ENCODE measurements at places on chromosomes 7 and 10.

DNA sequence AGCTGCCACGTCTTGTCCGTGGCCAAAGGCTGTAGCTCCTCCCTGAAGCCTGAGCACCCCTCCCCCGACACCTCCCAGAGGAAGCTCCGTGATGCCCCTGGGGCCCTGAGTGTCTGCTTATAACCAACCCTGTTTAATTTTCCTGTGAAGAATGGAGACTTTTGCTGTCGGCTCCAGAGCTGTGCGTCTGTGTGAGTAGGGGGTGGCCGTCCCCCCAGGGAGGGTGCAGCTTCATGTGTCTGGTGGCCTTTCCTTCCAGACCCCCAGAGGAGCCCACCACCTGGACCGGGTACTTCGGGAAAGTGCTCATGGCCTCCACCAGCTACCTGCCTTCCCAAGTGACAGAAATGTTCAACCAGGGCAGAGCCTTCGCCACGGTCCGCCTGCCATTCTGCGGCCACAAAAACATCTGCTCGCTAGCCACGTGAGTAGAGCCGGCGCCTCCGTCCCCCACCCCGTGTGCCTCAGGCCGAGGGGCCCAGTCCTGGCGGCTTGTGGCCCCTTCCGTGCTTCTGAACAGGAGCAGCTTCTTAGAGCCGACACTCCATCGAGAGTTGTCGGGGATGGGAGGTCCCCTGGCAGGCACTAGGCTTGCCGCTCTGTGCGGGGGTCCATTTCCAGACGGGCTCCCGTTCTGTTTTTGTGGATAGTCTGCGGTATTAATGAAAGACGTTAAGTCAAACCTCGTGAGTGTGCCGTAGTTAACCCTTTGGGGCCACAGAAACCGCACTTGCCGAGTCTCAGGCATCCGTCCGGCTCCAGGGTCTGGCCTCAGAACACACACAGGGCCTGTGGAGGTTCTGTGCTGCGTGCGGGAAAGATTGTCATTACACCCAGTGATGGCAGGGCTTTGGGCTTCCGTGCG lies 37.1 kb downstream of the WIPI2 start:
- DNase-seq: no peak

GRCh38 chr10:100129424-100129823 lies 47.8 kb upstream of the CPN1 start:
- DNase-seq: no peak

- DNase-seq: no peak
Measured at GRCh38 chr10:10811562-10811961, 206.1 kb upstream of the CELF2 start.

GRCh38 chr10:130714742-130715467 lies 578.7 kb downstream of the GLRX3 start:
- DNase-seq: no peak

- peak; percentile 13 for DNase-seq
Measured at GRCh38 chr7:123748171-123748733, 551 bp downstream of the WASL start.

GRCh38 chr7:18225067-18225466 lies 197.4 kb upstream of the PRPS1L1 start:
- DNase-seq: no peak

DNA sequence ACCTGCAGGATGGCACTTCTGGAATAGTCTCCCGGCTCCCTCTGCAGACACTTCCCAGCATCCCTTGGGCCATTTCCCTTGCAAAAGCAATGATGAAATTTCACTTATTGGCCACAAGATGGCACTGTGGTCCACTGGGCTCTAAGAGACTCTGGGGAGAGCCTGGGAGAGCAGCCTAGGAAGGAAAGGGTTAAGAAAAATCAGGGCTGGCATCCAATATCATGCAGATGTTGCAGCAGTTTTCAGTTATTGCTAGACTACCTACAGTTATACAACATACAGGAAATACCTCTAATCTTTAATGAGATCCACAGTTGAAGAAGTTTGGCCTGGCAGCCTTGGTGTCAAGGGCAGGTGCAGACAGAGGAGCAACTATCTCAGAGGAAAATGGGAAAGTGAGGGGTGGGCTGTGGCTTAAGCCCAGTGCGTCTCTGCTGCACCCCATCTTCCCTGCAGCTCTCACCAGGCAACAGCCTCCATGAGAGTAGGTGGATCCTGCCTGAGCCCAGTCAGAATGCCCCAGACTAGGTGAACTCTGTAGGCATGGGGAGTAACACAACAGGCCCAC lies 100.2 kb upstream of the PRSS58 start:
- DNase-seq: no peak

GRCh38 chr7:37015353-37016034 lies 291.2 kb upstream of the AOAH start:
- DNase-seq: no peak

DNA sequence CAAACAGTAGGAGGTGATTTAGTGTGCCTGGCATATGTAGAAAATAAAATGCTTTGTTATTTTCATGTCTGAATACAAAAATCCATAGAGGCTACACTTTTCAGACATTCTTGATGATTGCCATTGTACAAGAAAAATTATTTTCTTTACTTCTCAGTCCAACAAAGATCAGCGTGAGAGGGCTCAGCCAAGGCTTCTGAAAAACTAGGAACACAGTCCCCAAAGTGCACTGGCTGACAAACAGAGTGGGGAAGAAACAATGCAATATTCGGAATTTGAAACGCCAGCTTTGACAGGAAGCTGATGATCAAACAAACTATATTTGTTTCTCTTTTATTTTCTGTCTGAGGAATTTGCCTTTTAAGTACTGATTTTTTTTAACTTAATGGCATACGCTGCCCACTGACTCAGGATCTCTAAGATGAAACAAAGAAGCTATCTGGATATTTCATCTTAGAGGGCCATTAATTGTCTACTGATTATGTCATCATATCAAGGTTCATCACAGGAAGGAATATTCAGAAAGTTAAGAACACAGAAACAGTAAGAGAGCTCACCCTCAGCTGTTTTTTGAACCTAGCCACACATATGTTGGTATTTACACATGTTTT lies 197.0 kb upstream of the INHBA start:
- no peak for DNase-seq

GRCh38 chr7:79386688-79387422 lies 66.6 kb downstream of the MAGI2 start:
- no peak for DNase-seq

DNA sequence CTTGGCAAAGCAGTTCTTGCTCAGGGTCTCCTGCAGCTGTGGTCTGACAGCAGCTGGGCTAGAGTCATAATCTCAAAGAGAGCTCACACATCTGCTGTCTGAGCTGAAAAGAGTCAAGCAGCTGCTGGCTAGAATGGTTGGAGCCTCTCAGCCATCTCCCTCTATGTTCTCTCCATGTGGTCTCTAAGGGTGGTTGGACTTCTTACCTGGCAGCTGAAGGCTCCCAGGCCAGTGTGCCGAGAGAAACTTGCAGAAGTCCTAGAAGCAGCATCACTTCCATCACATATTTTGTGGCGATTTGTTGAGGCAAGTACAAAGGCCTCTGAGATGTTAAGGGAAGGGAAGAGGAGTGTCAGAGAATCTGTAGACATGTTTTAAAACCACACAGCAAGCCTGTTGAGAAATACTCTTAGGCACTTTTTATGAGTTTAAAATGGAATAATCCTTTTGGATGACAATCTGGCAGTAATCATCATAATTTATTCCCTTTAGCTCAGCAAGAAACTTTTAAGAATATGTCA lies 93.2 kb downstream of the REEP3 start:
- no peak for DNase-seq

- DNase-seq: no peak
Measured at GRCh38 chr7:35258868-35259522, 5.1 kb upstream of the TBX20 start.

DNA sequence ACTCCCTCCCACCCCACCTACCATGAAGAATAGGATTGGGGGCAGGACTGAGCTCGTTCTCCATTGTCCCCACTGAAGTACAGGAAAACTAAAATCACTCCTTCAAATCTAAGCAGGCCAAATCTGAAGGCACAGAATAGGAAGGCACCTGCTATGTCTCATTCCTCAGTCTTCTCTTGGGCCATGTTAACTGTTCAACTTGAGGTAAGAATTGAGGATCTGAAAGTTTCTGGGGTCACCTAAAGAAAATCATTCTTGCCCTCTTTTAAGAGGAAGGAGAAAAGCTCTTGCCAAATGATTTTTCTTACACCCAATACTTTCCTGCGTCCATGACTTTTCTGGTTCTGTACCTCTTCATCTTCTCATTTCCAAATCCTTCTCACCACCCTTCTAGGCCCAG lies 4.9 kb downstream of the CPN1 start:
- DNase-seq: no peak

GRCh38 chr10:112343056-112343806 lies 30.7 kb upstream of the ACSL5 start:
- DNase-seq: no peak

DNA sequence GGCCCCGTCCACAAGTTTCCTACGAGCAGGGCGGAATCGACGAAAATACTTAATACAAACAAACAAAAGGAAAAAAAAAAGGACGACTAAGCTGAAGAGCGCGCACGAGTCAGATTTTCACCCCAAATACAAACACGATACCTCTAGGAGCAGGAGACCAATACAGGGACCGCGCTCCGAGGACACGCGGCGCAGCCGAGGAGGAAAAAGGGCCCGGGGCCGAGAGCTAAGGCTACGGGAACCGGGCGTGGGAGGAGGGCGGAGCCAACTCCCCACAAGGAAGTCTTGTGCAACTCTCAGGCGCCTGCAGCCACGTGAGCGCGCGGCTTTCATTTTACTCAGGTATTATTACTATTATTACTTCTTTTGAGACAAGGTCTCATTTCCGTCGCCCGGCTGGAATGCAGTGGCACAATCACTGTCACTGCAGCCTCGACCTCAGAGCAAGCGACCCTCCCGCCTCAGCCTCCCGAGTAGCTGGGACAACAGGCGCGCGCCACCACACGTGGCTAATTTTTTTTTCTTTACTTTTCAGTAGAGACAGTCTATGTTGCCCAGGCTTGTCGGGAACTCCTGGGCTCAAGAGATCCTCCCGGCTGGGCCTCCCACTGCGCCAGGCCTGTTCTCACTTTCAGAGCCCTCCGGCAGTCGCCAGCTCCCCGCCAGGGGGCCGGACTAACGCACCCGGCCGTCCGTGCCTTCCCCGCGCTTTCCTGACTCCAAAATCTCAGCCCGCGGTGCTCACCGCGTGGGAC lies 1.2 kb downstream of the HNRNPF start:
- peak; percentile 79 for DNase-seq

- DNase-seq: no peak
Measured at GRCh38 chr10:50381642-50382041, 130.3 kb upstream of the ASAH2 start.

GRCh38 chr10:131670341-131670740 lies 230.5 kb upstream of the PPP2R2D start:
- no peak for DNase-seq

DNA sequence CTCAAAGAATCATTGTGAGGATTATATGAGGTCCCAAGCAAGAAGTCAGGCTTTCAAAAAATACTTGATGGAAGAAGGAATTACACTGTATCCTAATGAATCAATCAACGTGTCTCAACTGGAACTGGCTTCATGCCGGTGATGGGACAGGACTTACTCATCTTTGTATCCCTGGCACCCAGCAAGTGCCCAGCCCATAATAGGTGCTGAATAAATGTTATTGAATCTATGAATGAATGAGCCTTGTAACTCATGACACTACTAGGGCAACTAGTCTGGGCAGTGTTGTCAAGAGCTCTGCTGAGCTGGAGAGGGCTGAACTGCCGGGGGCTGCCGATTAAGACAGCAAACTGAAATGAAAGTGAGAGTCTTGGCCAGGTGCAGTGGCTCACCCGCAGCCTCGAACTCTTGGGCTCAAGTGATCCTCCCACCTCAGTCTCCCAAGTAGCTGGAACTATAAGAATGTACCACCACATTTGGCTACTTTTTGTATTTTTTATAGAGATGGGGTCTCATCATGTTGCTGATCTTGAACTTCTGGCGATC lies 87.2 kb upstream of the KIF5B start:
- DNase-seq: no peak

DNA sequence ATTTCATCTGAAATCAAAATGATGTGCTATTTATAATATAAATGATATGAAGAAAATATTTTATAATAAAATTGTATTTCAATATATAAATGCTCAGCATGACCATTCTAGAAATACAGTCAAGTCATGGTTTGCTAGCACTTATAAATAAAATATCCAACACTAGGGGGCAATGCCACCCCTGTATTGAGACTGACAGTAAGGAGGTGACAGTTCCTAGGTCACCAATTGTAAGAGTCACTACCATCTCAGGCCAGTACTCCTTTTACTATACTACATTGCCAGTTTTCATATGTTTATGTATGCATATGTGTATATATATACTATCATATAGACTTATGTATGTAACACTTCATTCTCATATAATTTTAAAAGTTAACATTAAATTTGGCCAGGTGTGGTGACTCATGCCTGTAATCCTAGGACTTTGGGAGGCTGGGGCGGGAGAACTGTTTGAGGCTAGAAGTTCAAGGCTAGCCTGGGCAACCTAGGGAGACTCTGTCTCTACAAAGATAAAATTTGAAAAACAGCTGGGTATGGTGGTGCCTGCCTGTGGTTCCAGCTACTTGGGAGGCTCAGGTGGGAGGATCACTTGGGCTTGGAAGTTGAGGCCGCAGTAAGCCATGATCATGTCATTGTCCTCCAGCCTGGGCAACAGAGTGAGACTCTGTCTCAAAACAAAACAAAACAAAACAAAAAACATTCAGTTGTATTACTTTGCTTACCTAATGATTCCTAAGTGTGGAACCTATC lies 2.4 kb upstream of the CNOT4 start:
- DNase-seq: peak; percentile 19

DNA sequence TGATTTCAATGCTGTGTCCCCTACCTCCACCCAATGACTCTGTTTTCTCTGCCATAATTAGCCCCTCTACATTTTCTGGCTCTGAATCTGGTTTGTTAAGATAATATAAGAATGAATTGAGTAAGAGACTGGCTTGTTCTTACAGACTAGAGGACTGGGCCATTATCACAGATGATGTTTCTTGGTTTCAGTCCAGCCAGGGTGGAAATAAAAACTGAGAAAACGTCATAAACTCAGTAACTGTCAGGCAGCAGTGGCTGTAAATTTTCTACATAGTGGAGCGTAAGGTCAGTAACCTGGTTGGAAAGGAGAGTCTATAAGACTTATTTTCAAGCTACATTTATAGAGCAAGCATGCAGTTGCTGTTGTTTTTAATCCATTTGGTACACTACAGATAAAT lies 485.4 kb downstream of the HTR7 start:
- no peak for DNase-seq

GRCh38 chr10:97737770-97738265 lies 890 bp downstream of the ZFYVE27 start:
- DNase-seq: no peak

GRCh38 chr10:78550716-78551115 lies 517.1 kb downstream of the RPS24 start:
- DNase-seq: no peak

DNA sequence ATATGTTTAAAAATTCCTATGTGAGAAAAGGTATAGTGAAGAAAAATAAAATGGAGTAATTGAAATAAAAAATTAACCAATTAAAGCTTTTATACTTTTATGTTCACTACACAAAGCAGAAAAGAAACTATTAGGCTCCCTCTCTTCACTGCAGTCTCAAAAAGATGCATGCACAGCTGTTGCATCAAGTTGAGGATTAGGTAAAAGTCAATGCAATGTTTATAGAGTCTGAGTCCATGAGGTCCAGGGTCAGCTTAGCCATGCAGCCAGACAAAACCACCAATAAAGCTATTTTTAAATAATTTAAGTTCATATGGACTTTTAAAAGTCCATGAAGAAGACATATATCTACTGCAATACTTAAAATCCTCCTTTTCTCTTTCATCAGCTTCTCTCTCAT lies 31.1 kb upstream of the ING3 start:
- no peak for DNase-seq
